ENCODE measurements at places on chromosomes 11 and 22.

- no peak for DNase-seq
Observed at GRCh38 chr11:44985721-44986120, 35.0 kb upstream of the TP53I11 start.

DNA sequence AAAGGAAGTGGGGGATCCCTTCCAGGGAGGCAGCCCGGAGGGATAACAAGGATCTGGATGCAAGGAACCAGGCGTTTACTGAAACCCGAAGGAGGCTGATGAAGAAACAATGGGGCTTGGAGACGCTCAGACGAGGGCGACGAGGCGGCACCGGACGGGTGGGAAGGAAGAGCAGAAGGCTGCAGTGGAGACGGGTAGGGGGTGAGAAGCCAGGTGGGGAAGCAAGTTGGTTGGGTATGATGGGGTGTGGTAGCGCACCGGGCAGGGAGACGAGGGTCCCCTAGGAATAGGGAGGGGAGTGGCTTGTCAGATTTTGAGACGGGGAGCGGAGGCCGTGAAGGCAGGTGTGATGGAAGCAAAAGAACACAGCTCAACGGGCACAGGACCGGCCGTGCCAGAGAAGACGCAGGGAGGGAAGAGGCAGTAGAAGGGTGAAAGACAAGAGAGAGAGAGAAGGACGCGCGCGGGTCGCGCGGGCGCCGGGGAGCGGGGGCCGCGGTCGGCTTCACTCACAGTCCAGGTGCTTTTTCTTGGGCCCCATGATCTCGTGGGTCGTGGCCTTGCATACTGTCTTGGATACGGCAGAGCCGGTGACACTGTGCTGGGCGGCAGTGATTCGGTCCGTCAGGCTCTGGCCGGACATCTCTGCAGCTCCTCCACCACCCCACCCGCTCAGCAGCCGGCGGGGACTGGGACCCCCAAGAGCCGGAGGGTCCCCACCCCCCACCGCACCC is 579 bp downstream of the PICALM start:
- DNase-seq = peak; percentile 27

- no peak for DNase-seq
Observed at GRCh38 chr11:37371346-37371970, 773.4 kb upstream of the RAG2 start.

DNA sequence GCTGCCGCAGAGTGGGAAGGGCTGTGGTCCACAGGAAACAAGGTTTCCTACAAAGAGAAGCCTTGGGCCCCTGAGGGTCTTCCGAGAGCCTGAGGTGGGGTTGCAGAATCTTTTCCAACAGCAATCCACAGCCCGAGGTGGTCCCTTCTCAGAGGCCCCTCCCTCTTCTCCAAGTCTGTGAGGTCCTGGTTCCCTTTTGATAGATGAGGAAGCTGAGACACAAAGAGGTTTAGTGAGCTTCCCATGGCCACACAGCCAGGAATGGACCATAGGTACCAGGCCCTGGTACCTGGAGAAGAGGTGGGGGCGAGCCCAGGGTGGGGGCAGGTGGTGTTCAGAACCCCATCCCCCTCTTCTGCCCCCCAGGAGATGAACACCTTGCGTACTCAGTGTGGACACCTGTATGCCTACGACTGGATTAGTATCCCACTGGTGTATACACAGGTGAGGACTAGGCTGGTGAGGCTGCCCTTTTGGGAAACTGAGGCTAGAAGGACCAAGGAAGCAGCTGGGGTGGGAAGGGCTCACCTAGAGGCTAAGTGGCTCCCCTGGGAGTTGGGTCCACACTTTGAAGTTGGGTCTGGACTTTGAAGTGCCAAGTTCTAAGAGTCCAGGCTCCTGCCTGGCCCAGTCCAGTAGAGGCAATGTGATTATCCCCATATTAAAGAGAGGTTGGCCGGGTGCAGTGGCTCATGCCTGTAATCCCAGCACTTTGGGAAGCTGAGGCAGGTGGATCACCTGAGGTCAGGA is 7.0 kb downstream of the BEST1 start:
- DNase-seq = no peak

DNA sequence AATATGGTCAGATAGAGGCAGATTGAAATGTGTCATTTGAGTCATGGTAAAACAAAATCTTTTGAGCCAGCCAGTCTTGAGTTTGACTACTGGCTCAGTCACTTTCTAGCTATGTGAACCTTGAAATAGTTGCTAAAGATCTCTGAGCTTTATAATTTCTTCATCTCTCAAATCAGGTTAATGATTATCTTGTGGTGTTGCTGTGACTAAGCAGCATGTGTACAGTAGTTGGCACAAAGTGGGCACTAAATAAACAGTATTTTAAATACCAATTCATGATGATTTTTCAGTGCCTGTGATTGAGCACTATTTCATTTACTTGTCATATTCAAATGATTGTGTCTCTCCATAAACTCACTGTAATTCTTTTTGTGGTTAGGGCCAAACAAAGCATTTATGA is 70.8 kb downstream of the RAB38 start:
- no peak for DNase-seq

DNA sequence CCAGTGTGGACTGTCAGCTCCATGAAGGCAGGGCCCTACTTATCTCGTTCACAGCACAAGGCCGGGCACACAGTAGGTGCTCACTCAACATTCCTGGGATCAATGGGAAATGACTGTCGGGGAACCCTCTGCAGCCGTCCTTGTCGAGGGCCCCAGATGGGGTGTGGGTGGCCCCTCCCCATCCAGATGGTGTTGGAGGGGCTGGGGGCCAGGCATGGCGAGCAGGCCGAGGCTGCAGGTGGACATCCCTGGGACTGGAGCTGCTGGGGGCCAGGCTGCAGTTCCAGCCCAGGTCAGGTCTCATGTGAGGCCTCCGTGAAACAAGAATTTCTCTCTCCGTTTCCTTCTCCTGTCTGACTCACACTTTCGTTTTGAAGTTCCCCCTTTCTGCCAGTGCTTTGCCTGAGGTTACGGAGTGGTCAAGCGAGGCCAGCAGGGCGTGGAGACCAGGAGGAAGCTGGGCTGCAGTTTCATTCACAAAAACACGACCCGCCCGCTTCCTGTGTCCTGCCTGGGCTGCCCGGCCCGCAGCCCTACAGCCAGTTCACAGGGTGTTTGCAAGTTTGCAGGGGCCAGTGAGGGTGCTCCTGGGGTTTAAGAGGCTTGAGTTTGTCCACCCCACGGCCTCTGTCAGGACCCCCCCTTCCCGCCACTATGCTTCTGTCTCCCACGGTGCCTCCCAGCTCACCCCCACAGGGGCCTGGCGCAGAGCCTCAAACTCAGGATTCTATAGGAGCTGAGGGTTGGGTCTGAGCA is 4.5 kb downstream of the MYEOV start:
- peak; percentile 15 for DNase-seq

DNA sequence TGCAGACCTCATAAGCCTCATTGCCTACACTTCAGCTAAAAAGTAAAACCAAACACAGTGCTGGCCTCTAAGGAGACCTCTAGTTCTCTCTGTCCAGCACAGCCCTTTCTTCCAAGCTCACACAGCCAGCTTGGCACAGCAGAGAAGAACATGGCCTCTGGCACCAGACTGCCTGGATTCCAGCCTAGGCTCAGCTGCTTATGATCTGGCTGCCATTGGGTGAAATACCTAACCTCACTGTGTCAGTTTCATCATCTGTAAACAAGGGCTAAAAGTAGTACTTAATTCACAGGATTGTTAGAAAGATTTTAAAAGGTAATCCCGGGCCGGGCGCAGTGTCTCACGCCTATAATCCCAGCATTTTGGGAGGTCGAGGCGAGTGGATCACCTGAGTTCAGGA is 9.9 kb upstream of the ACER3 start:
- DNase-seq = no peak

DNA sequence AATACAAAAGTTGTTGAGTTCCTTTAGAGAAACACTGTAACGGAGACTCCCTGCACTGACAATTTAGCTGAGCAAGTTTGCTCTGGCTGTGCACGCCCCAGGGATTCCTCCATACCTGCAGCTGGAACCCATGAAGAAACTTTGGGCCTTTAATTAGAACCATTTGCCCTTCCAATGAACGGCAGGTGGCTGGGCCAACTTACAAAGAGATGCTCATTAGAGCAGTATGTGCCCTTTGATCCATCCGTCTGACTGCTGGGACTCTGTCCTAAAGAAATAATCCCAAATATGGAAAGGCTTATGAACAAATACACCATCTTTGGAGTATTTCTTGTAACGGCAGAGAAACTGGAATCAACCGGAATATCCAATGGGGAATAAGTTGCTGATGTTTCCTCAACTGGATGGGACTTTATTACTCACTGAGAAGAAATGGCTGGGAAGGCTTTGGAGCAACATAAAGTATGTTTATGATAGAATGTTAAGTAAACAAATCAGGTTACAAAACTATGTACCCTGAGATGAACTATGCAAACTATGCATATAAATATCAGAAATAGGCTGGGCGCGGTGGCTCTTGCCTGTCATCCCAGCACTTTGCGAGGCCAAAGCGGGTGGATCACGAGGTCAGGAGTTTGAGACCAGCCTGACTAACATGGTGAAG is 24.4 kb upstream of the FBLN1 start:
- no peak for DNase-seq

DNA sequence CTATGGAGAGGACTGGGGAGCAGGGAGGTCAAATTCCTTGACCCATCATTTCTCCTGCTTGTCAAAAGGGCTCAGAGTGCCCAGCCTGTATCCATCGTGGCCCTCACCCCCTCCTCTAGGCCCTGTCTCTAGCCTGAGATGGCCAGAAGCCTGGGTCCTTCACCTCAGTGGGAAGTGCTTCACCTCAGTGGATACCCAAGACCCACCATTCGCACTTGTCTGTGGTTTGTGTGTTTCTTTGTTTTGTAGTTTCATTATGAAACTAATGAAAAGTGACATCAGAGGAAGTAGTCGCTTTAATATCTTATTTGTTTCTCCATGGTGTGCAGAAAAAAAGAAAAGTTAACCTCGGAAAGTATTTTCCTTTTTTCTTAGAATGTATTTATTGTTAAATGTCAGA is 194.0 kb upstream of the CADM1 start:
- DNase-seq = no peak

GRCh38 chr11:79249295-79249993 is 191.4 kb downstream of the TENM4 start:
- DNase-seq = no peak

DNA sequence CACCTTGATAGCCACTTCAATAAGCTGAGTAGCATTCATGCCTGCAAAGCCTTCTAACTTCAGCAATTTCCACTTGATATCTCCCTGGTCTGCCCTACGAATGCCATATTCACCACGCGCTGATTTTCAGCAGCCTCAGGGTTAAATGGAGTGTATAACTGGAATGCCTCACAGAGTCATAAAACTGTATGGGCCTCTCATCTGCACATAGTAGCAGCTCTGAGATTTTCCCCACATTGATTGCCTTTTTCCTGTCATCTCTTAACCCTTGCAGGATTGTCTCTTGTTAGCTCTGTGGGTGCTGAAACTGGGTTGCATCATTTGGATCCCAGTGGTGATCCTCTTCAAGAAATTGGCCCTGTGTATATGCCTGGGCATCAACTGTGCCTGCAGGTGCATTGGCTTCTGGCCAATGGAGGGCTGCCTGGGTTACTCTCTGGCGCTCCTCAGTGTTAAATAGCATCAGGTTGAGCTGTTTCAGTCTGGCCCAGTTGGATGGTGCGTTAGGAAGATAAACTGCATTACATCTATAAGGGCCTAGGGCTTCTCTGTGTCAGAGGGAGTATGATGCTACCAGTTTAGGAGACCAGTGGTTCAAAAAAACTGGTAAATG is 17.4 kb upstream of the GLYATL1 start:
- DNase-seq = no peak

DNA sequence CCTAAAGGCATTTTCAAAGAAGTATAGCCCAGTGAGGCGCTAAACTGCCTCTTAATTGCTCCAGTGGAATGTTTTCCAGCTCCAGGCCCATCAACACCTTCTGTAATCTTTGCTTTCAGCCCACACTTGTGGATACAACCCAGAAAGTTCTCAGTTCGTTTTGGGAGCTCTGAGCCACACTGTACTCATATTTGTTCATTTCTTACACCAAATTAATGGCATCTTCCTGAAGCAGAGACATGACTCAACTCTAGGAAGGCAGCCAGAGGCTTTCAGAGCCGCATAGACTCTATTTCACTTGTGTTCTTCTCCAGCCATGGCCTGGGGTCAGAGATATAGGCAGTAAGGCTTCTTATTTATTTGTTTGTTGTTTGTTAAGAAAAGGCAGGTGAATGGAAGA is 175.5 kb upstream of the NCAM1 start:
- DNase-seq = no peak

All from effector memory CD8-positive, alpha-beta T cell (primary cell).